ENCODE measurements at places on chromosomes 5 and 9. TPM values are rescaled to one million over a fixed set of nuclear protein-coding genes. Genes with fewer than 3 reads are reported as not detected.

The F2RL2 gene
- 0.45 TPM for polyA plus RNA-seq

The IL33 gene
- 19.5 TPM for polyA plus RNA-seq

DNA sequence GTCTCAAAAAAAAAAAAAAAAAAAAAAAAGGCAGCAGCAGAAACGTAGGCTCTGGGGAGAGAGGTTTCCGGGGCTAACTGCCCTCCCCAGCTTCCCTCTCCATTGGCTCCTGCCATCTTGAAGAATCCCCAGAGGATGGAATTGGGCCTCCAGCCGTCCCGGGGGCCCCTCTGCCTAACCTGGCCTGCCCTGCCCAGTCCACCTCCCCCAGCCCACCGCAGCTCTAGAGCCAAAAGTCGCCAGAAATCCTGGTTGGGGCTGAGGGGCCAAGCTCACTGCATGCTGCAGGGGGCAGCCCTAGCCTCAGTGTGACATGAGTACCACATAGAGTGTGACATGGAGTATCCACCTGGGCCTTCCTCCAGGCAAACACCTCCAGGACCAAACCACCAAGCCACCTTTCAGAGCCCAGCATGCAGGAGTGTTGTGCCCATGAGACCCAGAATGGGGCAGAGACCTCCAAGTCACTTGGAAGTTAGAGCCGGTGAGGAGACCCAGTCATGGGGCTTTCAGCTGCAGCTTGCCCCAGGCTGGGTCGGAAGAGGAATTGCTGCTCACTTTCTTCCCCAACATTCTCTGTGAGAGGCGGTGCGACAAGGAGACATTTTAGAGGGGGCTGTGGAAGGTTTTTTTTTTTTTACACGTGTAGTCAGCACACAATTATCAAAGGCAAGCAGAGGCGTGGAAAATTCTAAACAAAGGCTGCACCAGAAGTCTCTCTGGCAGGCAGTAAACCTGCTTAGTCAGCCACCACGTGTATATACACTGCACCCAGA, 17.6 kb downstream of the CD74 start:
- H3K27ac ChIP-seq: no peak overlapping the region
- no peak for DNase-seq
- peaks cover 99% of the 10 kb centered on the region for H3K36me3 ChIP-seq
- H3K4me3 ChIP-seq: no peak overlapping the region
- no peaks in the 10 kb centered on the region for H3K27me3 ChIP-seq

DNA sequence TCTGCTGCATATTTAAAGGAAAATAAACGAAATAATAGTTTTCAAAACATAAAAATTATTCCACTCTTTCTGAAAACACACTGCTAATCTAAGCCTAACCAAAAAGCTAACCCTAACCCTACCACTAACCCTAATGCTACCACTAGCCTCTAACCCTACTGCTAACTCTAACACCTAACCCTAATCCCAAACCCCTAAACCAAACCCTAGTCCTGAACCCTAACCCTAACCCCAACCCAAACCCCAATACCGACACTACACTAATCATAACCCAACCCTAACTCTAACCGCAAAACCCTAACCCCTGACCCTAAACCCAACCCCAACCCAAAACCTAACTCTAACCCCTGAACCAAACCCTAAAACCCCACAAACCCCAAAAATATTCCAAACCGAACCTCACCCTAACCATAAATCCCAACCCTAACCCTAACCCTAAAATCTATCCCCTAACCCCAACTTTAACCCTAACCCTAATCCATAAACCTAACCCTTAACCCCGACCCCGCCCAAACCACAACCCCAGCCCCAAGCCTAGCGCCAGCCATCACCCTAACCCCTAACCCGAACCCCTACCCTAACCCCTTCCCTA, 41.9 kb upstream of the PLEKHG4B start:
- H3K4me3 ChIP-seq: no peak overlapping the region
- DNase-seq: no peak
- no peak overlapping the region for H3K27ac ChIP-seq
- peaks cover 15% of the 10 kb centered on the region for H3K4me1 ChIP-seq
- H3K27me3 ChIP-seq: peaks cover 26% of the 10 kb centered on the region

DNA sequence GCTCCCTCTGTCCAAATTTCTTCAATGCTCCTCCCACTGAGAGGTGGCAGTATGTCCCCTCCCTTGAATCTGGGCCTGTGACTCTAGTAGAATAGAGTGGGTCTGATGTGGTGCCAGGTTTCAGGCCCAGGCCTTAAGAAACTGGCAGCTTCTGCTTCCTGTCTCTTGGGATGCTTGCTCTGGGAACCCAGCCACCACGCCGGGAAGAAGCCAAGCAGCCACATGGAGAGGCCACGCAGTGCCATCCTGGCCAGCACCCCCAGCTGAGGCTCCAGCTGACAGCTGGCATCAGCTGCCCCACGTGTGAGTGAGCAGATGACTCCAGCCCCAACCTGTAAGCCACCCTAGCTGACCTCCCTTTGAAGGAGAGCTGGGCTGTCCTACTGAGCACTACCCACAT, 7.3 kb upstream of the TSPAN17 start:
- H3K4me3 ChIP-seq: no peak overlapping the region
- H3K36me3 ChIP-seq: no peaks in the 10 kb centered on the region
- H3K27ac ChIP-seq: no peak overlapping the region
- H3K27me3 ChIP-seq: peaks cover 6% of the 10 kb centered on the region
- DNase-seq: no peak
